Thymus (tissue), 14 donors: ENCODE measurements at places on chromosomes 1 and 21.

DNA sequence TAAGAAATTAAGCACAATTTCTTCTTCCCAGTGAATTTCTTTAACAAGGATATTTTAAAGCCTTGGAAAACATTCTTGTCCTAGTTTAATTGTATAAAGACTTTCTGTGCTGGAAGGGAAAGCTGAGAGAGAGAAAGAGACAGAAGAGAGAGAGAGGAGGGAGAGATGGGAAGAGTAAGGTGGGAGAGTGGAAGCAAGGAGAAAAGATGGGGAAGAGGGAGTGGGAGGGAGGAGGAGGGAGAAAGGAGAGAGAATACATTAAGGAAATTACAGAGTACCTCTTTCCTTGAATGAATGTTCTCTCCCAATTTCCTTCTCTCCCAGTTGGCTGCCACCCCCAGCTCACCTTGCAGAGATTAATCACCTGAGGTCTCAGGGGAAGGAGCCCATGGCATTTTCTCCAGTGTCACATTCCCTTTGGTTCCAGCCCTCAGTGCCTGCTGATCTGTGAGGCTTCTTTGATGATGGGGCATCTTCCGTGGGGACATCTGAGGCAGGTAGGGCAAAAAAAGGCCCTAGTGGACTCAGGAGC is 32.4 kb upstream of the KCNA10 start:
- no peak for DNase-seq

GRCh38 chr21:20997311-20997635 is 936 bp upstream of the NCAM2 start:
- no peak for DNase-seq

- DNase-seq = no peak
These were observed 31.1 kb upstream of the RGS8 start for GRCh38 chr1:182715531-182715930.

GRCh38 chr1:156958247-156958714 is 37.8 kb downstream of the LRRC71 start:
- no peak for DNase-seq

DNA sequence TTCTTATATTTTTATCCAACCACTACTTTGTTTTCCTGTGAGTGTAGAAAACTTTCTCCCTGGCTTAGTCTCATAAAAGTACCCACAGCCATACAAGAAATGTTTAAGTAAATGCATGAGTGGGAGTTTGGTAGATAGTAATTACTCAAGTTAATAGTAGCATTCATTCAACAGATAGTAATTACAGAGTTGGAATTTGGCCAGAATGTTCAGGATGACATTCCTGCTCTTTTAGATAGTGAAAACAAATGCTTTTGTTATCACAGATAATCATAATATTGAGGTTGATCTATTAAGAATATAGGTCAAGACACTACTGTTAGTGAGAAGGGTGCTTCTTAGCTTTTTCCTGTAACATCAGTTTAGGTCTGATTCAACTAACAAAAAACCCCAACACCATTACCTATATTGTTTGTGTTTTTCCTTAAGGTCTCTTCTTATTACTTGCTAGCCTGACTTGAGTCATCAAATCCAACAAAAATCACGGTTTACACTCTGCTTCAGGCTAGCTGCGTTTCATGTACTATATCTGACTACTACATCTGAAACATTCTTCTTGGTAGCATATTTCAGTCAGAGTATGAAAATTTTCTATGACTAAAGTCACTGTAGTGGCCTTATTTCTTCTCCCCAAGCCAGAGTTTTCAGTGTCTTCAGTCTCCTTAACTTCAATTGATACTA is 163.7 kb downstream of the HS2ST1 start:
- DNase-seq = no peak

DNA sequence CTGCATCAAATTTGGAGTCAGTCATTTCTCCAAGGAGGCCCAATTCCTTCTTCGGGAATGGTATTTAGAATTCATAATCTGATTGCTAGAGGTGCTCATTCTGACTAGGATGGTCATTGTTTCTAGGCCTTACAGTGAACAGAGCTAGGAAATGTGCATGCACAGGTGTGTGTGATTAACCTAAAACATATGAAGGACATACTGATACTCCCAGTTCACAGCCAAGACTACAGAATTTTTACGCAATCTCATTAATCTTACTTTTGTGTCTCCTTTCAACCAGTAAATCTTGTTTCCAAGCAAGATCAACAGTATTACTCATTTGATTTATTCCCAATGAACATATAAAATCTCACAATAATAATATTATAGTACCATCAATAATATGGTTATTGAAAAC is 47.1 kb downstream of the NFASC start:
- DNase-seq = no peak

GRCh38 chr1:7549277-7550161 is 221.6 kb upstream of the VAMP3 start:
- no peak for DNase-seq

DNA sequence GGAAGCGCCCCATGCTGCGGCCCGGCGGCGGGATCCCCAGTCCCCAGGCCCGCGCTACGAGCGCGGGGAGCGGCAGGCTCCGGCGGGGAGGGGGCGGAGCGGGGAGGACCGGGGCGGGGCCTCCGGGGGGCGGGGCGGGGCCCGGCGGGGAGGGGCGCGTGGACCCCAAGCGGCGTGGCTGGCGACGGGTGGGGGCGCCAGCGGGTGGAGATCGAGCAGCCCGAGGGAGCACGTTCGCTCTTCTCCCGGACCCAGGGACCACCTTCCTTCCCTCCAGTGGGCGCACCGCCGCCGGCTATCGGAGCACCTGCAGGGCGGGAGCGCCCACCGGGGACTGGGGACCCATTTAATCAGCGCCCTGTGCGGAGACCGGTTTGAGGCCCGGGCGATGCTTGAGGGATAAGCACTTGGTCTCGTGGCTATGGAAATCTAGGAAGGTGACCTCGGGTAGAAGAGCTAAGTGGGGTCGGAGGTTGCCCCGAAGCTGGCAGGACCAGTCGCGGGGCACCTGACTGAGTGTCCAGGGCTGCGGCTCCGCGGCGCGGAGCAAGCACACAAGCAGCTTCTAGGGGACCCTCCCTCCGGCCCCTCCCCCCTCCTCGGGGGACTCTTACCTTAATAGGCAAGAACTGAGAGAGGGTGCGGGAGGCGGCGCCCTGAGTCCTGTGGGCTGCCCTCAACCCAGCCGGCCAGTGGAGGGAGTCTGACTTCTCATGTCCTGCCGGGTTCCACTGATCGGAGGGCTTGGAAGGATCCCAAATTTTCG is at the start of gene TSPAN2:
Gene TSPAN2 (minus strand): TSS at position 84 of the 766 bp plus-strand sequence. CDS start 71 bp downstream, at position 13.
- DNase-seq = peak; percentile 48

DNA sequence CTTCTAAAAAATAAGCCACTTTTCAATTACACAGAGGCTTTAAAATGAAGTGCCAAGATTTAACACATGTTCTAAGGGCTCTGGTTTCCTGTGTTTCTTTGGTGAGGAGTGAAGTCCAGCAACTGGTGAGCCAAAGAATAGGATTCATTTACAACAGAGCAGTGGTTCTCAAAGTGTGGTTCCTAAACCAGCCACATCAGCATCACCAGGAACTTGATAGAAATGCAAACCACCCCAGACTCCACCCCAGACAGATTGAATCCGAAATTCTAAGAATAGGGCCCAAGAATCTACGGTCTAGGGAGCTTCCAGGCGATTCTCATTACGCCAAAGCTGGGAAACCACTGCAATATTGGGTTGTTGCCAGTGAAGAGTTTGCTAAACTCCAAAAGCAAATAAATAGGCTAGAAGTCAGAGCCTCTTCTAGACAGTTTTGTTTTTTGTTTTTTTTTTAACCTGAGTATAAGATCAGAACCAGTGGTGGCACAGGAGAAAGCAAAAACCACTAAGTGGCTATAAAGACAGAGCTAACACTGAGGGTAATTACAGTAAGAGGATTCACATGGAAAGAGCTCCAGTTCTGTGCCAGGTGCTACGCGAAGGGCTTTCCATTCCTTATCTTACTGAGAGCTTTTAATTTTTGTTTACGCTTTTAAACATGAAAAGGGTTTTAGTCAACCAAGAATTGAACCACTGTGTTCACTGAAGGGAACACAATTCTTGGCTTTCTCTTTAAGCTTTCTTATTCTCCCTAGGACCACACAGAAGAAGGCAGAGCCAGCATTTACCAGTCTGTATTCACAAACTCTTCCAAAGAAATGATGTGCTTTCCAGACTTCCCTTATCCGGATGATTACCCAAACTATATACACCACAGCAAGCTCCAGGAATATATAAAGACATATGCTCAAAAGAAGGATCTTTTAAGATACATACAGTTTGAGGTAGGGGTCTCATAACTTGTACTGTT is 42.4 kb upstream of the FMO2 start:
- DNase-seq = no peak

GRCh38 chr1:164470996-164471395 is 88.0 kb upstream of the PBX1 start:
- DNase-seq = no peak

GRCh38 chr1:215600258-215600792 is 33.2 kb downstream of the KCTD3 start:
- DNase-seq = no peak

DNA sequence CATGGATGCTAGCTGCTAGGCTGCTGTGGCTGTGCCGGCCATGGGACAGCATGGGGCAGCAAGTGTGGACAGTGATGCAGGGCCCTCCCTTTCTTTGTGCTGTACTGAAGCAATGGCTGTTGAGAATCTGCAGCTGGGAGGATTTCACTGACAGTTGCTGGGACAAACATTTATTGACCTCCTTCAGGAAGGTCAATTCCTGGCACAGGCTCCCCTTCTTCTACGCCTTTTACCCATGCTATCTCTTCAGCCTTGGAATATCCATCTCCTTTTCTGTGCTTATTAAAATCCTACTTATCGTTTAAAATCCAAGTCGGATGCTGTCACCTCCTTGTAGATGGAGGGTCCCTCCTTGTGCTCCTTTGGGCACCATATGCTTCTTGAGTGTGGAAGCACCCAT is 213.1 kb upstream of the USP24 start:
- DNase-seq = no peak

DNA sequence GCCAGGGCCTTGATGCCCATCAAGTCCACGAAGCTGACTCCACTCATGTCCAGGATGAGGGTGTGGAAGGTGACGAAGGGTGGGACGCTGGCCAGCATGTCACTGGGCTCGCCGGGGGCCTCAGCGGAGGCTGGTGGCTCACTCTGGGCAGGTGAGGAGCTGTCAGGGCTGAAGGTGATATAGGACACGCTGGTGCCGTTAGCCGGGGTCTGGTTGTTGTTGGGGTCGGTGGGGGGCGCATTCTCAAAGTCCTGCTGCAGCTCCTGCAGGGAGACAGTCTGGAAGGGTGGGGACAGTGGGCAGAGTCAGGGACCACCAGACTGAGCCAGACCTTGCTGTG is 21.7 kb downstream of the SLC26A9 start:
- DNase-seq = no peak

GRCh38 chr1:182670032-182670749 is 14.2 kb downstream of the RGS8 start:
- no peak for DNase-seq

DNA sequence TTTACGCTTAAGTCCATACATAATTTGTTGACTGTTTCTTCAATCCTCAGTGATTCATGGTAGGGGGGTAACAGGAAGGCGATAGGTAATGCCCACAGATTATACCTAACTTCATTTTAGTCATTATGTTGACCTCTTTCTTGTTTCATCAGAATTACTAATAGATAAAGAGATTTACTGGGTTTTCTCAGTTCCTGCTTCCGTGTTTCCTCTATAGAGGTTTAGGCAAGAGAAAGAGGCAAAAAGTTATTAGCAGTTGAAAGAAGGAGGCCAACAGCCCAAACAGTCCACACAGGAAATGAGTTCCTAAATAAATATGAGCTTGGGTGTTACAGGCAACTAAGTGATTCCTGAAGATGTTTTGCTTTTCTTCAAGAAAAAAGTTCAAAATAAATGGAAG is 17.9 kb upstream of the CLCA1 start:
- DNase-seq = no peak

GRCh38 chr1:31655756-31656155 is 11.1 kb upstream of the PEF1 start:
- no peak for DNase-seq

DNA sequence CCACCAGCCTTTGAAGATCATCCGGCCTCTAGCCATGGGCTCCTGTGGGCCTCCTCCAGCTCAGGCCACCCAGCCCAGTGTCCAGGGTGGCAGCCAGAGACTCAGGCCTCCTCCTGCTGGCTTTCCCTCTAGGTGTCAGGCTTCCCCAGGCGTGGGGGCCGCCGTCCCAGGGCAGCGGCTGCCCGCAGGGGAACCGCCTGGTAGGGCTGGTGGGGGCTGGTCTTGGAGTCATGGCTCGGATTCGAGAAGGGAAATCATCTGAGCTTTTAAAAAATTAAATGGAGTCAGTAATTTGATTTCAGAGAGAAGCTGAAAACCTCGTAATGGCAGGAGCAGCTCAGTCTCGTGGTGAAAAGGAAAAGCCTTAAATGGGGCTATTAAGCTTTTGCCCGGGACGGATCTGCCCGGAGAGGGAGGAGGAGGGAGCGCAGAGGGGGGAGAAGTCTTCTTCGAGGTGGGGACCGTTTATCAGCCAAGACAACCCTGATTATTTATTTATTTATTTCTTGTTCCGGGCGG is 66.4 kb upstream of the TARDBP start:
- DNase-seq = no peak

DNA sequence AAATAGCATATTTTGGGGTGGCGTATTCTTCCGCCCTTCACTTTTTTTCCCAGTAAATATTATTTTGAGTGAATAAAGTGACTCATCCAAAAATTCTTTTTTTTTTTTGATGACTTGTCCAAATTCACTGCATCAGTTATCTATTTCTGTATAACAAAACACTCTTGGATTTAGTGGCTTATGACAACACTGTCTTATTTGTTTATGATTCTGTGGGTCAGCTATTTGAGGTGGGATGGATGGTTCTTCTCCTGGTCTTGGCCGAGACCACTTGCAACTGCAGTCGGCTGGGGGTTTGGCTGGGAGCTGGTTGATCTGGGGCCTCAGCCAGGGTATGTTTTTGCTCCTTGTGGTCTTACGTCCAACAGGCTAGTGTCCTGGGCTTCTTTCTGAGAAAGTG is 39.9 kb upstream of the SRSF10 start:
- no peak for DNase-seq

DNA sequence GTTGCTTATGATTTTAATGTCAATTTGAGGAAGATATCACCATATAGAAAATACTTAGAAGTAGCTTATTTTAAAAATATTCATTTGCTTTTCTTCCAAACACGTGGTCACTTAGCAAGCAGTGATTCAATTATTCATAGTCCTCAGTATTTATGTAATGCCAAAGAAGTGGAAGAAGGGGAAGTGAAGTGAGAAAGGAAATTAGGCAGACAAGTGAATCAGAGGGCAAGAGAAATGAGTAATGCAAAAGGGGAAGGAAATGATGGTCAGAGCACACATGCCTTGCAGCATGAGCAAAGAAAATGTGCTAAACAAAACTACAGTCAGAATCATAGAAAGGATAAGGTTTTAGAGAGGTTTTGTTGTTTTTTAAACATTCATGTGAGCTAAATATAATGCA is 31.8 kb downstream of the SDCCAG8 start:
- no peak for DNase-seq
